ENCODE measurements at places on chromosomes 13 and 19.

DNA sequence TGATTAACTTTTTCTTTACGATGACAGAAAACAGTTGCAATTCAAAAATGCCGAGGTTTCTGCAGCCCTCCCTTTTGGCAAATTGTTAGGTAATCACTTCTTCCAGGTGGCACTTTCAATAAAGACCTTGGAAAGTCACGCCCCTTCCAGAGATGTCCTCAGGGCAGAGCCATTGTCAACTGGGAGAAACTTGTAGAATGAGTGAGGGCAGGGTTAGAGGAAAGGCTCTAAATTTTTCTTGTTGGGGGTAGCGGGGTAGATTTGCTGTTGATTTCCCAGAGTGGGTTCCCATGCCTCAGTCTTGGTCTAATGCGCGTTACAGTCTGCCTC is 421.1 kb downstream of the FGF9 start:
- no peak for DNase-seq

- DNase-seq = no peak
These were observed 246.5 kb upstream of the TMTC4 start for GRCh38 chr13:100921139-100921538.

GRCh38 chr13:41809962-41810361 is 150.9 kb downstream of the VWA8 start:
- no peak for DNase-seq

- DNase-seq = peak; percentile 21
These were observed 39.0 kb downstream of the SERTM1 start for GRCh38 chr13:36712770-36713169.

GRCh38 chr13:56923626-56924140 is 217.0 kb upstream of the PRR20A start:
- DNase-seq = no peak

- no peak for DNase-seq
These were observed 8.3 kb upstream of the NANOS3 start for GRCh38 chr19:13868663-13869062.
